Effector CD8-positive, alpha-beta T cell (primary cell): ENCODE measurements at places on chromosomes 13 and 19.

GRCh38 chr19:38704488-38705026 lies 39.7 kb downstream of the CAPN12 start:
- DNase-seq, result no peak

DNA sequence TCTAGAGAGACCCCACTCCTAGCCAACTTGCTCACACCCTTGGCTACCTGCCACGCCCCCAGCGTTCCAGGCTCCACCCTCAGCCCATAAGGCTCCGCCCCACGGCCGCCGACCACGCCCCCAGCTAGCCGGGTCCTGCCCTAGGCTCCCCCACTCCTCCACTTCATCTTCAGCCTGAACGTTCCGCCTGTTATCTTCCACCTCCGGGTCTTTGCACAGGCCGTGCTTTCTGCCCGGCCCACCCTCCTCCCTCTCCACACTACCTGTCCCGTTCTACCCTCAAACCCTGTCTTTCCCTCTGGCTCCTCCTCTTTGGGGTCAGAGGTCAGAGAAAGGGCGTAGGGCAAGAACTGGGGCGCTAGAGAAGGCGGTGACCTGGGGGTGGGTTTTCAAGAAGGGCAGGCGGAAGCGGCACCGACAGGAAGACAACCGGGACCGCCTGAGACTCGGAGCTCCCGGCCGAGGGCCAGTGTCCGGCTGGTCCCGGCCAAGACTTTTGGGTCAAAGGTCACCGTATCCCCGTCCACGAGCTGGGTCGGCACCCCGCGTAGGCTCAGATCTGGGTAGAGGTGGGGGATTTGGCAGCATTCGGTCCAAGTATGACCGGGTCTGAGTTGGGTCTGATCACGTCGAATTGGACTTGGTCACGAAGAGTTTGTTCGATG lies 2.2 kb downstream of the PDE4C start:
- DNase-seq, result no peak

DNA sequence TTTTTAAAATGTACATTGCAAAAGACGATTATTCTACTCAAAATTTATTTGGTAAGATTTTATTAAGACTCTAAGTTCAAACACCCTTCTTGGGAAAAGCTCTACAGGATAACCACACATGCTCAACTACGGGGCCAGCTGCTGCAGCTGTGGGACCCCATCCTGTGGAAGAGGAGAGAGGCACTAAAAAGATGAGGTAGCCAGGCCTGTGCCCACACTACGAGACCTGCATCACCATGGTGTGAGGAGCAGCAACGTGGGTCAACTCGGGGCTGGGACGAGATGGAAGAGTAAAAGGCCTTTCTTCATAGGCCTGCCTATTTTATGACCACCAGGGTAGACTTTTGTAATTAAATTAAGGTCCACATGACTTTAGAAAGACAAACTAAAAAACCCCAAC lies 4.6 kb upstream of the CCNP start:
- no peak for DNase-seq

DNA sequence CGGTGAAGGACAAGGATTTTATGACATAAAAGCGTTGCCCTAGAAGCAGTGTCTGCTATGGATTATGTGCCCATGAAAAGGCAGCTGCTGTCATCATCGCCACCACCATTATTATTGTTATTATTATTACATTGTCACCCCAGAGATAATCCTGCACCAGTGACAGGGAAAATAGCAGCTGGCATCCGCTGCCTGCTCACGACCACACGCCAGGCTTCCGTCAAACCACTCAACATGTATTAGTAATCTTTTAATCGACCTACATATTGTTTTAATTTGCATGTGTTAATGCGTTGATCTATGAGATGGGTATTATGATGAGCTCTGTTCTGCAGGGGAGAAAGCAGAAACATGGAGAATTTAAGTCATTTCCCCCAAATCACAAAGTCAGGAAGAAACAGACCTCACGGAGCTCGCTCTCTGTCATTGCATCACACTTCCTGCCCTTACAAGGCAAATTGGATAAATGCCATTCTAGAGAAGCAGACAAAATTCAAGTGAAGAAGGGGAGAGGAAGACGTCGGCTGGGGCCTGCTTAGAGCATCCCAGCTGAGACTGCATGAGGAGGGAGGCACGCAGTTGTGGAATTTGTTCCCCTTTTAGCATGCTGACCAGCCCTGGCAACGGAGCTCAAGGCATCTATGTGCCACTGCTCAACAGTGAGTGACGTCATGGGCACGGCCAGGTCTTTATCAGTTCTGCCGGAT lies at the start of gene FFAR3:
TSS of gene FFAR3 (plus strand) at position 594 of the 707 bp plus-strand sequence. CDS start 431 bp downstream, outside the sequence.
- no peak for DNase-seq

GRCh38 chr19:16897029-16897855 lies 8.4 kb downstream of the F2RL3 start:
- DNase-seq, result peak; percentile 43

- no peak for DNase-seq
Observed at GRCh38 chr19:40136818-40137217, 46.1 kb upstream of the ZNF780A start.

GRCh38 chr13:112114391-112114790 lies 47.4 kb downstream of the SOX1 start:
- no peak for DNase-seq

- DNase-seq, result no peak
Observed at GRCh38 chr19:4102339-4103079, 21.4 kb downstream of the MAP2K2 start.

DNA sequence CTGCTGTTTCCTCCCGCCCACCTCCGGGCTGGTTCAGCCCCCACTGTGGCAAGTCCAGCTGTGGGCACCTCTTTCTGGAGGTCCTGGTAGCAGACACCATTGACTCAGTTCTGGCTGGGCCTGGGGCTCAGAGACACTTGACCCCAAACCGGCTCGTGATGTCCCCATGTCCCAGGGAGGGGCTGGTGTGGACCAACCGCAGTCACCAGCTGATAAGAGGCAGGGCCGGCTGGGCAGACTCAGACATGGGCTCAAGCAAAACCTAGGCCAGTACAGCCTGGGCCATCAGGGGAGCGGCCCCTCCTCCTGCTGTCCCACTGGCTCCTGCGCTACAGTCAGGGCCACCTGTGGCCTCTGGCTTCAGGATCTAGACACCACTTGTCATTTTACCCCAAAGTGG lies 19.8 kb upstream of the TMEM160 start:
- DNase-seq, result no peak

- DNase-seq, result no peak
Observed at GRCh38 chr13:50589139-50589538, 254.4 kb downstream of the DLEU7 start.

GRCh38 chr19:54133312-54133956 lies 4.1 kb upstream of the CNOT3 start:
- DNase-seq, result no peak

- DNase-seq, result no peak
Observed at GRCh38 chr13:95243207-95243606, 58.0 kb downstream of the ABCC4 start.

DNA sequence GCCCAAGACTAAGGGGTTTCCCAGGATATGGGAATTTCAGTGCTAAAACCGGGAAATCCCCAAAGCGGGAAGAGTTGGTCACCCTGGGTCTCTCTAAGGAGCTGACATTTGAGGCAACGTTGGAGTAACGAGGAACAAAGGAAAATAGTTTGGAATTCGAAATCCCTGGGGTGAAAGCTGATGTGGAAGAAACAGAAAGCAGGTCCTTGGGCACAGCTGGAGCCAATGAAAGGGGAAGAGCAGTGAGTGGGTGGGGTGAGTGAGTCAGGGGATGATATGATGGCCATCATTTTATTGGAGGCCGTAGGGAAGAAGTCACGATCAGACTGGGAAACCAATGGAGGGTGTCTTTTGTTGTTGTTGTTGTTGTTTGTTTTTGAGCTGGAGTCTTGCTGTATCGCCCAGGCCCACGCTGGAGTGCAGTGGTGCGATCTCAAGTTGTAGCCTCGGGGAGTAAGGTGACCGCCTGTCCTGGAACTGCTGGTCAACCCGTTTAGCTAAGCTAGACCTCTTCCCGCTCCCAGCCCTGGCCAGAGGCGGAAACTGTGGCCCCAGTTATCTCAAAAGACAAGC lies 3.4 kb upstream of the RFX2 start:
- no peak for DNase-seq

GRCh38 chr19:43611788-43612187 lies at the start of gene SRRM5:
Gene SRRM5, plus strand, starts transcription at chr19:43612088. Its CDS starts 34 bp downstream, at chr19:43612122.
- DNase-seq, result no peak

DNA sequence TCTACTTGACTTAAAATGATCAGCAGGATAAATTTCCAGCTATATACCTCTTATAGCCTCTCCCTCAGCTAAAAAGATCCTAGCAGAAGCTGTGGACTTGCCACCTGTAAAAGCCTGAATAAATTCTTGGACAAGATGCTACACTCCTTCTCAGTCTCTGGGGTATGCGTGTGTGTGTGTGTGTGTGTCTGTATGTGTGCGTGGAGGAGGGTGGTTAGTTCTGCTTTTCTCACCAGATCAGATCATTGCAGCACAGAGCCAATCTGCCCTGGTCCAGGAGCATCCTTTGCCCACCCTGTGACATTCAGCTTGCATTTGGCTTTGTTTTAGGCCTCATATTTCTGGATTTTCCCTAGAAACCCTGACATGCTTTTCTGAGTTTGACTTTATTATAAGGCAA lies 438.3 kb downstream of the RFC3 start:
- DNase-seq, result no peak

GRCh38 chr13:112060899-112061366 lies 6.0 kb upstream of the SOX1 start:
- no peak for DNase-seq

DNA sequence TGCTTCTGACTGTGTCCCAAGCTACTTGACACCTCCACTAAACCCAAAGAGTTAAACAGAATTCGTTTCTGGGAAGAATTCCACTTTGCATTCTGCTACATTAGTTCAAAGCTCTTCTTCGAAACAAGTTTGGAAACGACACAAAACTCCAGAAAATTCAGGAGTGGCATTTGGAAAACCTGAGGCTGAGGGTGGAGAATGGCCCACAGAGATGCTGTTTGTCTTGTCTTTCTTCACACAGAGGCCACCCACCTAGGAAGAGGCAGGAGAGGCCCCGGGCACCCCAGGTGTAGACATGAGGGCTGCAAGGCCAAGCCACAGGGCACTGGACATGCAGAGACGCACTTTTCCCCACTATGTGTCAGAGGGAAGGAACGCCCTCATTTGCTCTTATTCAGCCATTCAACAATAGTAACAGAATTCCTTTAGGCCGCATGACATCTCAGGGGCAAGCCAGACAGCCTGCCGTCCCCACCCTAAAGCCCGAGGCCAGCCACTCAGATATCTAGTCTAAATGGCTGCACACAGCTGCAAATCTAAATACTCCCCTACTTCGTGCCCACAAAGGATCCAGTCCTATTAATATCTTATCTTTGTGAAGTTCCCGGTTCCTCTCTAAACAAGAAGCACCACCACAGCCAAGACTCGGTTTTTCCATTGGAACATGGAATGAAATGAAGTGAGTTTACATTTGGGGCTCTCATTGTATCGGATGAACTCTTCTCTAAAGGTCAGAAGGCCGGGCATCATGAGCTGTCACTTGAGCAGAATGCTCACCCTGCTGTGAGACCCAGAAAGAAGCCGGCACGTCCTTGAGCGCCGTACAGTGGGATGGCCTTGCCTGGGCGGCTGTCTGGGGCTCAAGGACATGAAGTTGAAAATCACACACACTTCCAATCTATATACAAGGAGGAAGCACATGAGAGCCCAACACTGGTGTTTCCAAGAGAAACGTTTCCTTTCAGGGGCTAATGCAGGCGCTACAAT lies 19.8 kb downstream of the COL4A1 start:
- no peak for DNase-seq

- DNase-seq, result no peak
Observed at GRCh38 chr13:95039415-95039814, 261.8 kb downstream of the ABCC4 start.

GRCh38 chr13:80972857-80973478 lies 632.0 kb upstream of the SPRY2 start:
- DNase-seq, result no peak

- DNase-seq, result no peak
Observed at GRCh38 chr13:59607780-59608233, 555.9 kb downstream of the DIAPH3 start.

DNA sequence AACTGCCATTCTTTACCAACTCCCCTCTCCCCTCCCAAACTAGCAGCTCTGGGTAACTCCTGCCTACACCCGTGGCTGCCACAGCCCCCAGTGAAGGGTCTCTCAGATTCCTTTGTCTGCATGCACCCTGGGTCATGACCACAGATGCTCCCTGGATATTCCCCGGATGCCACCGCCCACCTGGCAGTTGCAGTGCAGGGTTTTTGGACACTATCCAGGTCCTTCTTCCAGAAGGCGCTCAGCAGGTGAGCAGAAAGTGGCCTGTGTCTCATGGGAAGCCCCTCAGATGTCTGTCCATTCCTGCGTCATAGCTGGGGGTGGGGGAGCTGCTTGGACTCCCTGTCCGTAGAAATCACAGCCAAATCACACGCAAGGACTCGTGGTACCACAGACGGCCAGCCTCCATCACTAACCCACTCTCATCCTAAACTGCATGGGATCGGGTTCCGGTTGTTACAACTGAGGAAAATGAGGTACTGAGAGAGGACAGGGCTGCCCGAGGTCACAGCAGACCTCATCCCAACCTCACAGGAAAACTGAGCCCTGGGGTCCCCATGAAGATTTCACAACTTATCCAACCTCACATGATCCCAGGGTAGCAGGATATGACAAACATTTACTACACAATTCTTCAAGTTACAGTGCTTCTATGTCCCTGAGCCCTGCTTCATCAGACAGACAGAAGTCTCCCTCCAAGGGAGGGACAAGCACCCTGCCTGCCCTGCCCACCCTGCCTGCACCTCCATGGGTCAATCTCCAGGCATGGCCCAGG lies 38.6 kb downstream of the ELL start:
- DNase-seq, result no peak

- no peak for DNase-seq
Observed at GRCh38 chr13:73983109-73983508, 151.1 kb downstream of the KLF12 start.

DNA sequence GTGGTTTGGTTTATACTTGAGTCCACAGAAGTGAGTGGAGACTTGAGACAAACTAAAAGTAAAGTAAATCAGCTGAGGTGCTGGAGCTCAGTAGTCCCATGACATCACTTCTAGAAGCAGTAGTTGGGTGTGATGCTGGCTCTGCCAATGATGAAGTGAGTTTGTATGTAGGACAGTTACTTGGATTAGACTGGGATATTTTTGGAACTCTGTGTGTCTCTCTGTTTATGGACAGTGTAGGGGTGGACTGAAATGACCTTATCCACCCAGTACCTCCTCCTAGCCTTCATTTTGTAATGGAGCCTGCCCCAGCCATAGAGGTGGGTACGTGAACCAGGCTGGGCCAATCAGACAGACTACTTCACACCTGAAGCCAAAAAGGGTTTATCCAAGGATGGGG lies 52.2 kb downstream of the POLR1D start:
- DNase-seq, result no peak

DNA sequence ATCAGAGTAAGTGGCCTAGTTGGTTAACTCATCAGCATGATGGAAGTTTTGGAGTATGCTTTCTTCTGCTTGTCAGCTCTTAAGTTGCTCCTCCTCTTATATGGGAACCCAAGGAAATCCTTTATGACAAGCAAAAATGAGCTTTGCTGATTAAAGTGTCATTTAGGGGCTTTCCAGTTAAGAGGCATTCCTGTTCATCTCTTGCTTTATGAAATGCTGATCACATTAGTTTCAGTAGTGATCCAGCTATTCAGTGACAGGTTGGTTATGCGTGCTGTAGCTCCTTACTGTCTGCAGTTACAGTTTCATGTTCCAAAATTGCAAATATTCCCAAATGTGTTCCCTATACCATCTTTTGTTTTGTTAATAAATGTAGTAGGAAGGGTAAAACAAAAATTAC lies 146.6 kb downstream of the CDK8 start:
- no peak for DNase-seq

- DNase-seq, result no peak
Observed at GRCh38 chr19:12657966-12658365, 8.6 kb downstream of the MAN2B1 start.

- DNase-seq, result no peak
Observed at GRCh38 chr13:37640499-37640898, 41.9 kb upstream of the POSTN start.

- peak; percentile 14 for DNase-seq
Observed at GRCh38 chr19:47699360-47699917, 13.8 kb upstream of the EHD2 start.
